ENCODE measurements at places on chromosomes 16 and 17. TPM values are rescaled to one million over a fixed set of nuclear protein-coding genes. Genes with fewer than 3 reads are reported as not detected.

The PNPO gene
- 39.5 TPM for total RNA-seq

The CD300H gene
- total RNA-seq = not detected

The VASN gene
- 19.0 TPM for total RNA-seq

The OR2C1 gene
- not detected for total RNA-seq

The HBA2 gene
- not detected for total RNA-seq

The NHLRC4 gene
- total RNA-seq = 0.35 TPM

The FOXN1 gene
- total RNA-seq = not detected

The C16orf89 gene
- not detected for total RNA-seq

The DNAH17 gene
- total RNA-seq = 0.72 TPM

The TAF15 gene
- 28.1 TPM for total RNA-seq

The ABCC3 gene
- total RNA-seq = 6.3 TPM

The TMEM95 gene
- total RNA-seq = not detected

The CBX8 gene
- 4.1 TPM for total RNA-seq

The TNFRSF17 gene
- total RNA-seq = not detected

The RGS9 gene
- total RNA-seq = 5.2 TPM

The PRSS36 gene
- total RNA-seq = 1.3 TPM

The CACNG1 gene
- total RNA-seq = not detected

The HS3ST3A1 gene
- total RNA-seq = 5.8 TPM

The STXBP4 gene
- 5.1 TPM for total RNA-seq

The C17orf78 gene
- not detected for total RNA-seq

The TLCD2 gene
- 1.6 TPM for total RNA-seq

The KRTAP4-6 gene
- total RNA-seq = not detected

The OSGIN1 gene
- total RNA-seq = 6.1 TPM

The TRPV3 gene
- 0.36 TPM for total RNA-seq

The C17orf58 gene
- 13.8 TPM for total RNA-seq

The ADAP2 gene
- 5.1 TPM for total RNA-seq

The SLFN14 gene
- total RNA-seq = not detected

The PPP1R1B gene
- not detected for total RNA-seq

The HSD11B2 gene
- 2.2 TPM for total RNA-seq

The FBXO31 gene
- total RNA-seq = 14.8 TPM

The NCOR1 gene
- total RNA-seq = 65.8 TPM

The GPRC5B gene
- 11.4 TPM for total RNA-seq

The KRT9 gene
- total RNA-seq = not detected

The GP1BA gene
- not detected for total RNA-seq

The CPPED1 gene
- total RNA-seq = 12.9 TPM

The IRX6 gene
- total RNA-seq = 2.2 TPM

The SAP30BP gene
- total RNA-seq = 107 TPM

The HBZ gene
- not detected for total RNA-seq

The EPX gene
- total RNA-seq = not detected

The SMIM5 gene
- 0.63 TPM for total RNA-seq

The KCNAB3 gene
- total RNA-seq = 1.2 TPM

The SLC5A2 gene
- not detected for total RNA-seq

The RUNDC3A gene
- total RNA-seq = 0.07 TPM

The C16orf82 gene
- total RNA-seq = not detected

The PPY gene
- not detected for total RNA-seq

The KRT17 gene
- total RNA-seq = 20.8 TPM

The TPPP3 gene
- not detected for total RNA-seq

The CAVIN1 gene
- 184 TPM for total RNA-seq

The TAC4 gene
- not detected for total RNA-seq

The FBXO39 gene
- not detected for total RNA-seq

The P2RX5 gene
- 4.8 TPM for total RNA-seq

The TMED6 gene
- not detected for total RNA-seq

The ACSM5 gene
- 0.12 TPM for total RNA-seq
